NCI-H69 (cell line): ENCODE measurements at places on chromosomes 4 and X.
A peak's percentile ranks its signal among the peaks of the same experiment; 100 is the strongest.

GRCh38 chrX:56385336-56385735 lies 153.2 kb downstream of the KLF8 start:
- DNase-seq, result no peak

DNA sequence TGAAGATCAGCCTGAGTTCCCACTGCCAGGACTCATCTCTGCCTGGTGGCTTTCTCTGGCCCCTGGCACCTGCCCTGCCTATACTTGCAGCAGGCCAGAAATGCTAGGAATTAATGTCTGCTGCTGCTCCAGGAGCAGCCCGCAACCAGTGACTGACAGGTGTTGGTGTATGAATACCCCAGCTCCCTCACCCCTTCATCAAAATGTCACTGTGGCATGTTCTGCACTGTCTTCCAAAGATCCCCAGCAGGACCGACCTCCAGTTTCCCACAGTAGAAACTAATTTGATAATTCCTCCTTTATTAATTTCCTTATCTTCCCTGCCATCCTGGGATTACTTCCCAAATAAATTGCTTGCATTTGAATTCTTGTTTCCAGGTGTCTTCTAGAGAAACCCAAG lies 425.4 kb downstream of the BCOR start:
- DNase-seq, result no peak

GRCh38 chr4:128388352-128388630 lies 100.7 kb upstream of the PGRMC2 start:
- no peak for DNase-seq

DNA sequence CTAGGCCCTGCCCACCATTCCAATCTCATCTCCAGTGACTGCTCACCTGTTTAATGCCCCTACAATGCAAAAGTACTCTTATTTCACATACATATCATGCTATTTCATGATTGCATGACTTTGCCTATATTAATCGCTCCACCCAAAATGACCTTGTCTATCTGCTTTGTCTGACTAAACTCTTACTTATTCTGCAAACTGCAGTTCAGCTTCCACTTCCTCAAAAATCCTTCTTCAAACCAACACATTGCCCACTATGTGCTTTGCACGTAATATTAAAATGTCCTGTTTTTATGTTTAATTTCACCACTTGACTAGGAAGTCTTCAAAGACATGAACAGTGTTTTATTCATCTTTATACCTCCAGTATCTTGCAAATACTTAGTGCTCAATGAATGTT lies 229.6 kb downstream of the OPHN1 start:
- DNase-seq, result no peak

DNA sequence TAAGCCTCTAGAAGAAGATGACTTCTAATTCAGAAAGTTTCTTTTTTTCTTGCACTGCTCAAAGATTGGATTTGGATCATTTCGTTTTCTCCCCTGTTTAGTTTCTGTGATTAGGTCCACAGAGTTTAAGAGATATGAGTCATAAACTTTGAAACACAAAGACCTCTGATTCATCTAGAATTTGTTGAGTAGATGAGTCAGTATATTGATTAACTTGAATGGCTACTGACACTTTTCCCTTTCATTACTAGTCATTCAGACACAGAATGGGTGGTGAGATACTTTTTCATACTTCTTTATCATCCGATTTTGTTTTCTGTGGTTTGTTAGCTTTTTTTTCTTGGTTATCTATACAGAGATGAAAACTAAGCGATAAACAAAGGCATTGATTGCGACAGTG lies 34.1 kb upstream of the AFF2 start:
- DNase-seq, result no peak

DNA sequence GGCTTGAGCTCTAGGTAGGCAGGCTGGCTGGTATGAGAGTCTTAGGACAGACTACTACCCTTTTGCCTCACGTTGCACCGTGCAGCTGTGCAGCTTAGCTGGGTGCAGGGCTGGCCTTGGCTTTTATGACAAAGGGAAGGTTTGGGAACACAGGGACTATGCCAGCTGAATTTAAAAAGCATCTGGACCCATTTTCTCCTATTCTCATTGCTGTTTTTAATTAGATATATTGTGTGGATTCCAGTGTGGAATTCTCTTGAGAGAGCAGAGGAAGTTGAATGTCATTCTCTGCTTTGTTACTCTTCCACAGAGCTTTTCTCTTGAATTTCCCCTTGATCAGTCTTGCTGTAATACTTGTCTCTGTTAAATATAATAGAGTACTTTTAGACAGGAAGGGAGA lies 192.7 kb downstream of the ZNF330 start:
- DNase-seq, result no peak

DNA sequence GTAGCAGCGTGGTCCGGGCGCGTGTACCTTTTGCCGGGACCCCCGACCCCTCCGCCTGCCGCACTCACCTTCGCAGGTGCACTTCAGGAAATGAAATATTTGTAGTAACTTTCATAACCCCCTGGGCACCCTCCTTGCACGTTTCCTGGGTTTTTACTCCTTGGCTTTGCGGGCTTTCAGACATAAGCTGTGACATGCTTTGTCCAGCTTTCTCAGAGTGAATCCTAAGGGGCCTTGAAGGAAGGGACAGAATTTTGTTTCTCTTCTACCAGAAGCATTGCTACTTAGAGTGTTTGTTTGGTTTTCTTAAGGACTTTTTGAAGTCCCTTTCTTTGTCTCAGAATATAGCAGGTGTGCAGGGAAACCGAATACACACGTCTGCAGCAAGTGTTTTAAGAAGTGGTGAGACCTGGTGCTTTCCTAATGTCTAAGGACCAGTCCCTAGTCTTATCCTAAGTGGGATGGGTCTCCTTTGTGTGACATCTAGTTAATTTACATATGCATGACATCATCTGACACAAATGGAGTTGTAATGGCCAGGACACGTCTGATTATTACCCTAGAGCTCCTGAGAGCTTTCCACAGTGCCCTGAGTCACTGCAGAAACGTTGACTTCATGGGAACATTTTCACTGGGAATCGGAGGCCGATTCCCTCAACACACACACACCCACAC lies 1.3 kb downstream of the FAM149A start:
- DNase-seq, result no peak

DNA sequence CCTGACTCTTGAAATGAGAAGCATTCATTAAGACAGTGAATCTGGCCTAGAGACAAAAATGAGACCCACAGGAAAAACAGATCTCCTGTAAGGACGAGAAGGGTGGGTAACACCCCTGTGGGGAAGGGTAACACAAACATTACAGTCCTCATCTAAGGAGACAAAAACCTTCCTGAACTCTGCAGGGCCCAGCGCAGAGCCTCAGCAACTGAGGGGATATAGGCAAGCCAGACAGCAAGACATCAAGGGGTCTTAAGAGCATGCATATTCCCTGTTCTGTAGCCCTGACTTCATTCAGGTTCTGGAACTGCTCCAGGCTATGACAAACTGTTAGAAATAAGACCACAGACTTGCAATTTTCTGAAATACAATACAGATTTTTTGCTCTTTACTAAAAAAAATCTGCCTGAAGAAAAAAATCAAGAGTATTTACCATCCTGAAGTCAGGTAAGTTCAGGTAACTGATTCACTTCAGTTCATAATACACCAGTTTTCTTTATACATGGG lies 15.5 kb downstream of the COX18 start:
- no peak for DNase-seq

DNA sequence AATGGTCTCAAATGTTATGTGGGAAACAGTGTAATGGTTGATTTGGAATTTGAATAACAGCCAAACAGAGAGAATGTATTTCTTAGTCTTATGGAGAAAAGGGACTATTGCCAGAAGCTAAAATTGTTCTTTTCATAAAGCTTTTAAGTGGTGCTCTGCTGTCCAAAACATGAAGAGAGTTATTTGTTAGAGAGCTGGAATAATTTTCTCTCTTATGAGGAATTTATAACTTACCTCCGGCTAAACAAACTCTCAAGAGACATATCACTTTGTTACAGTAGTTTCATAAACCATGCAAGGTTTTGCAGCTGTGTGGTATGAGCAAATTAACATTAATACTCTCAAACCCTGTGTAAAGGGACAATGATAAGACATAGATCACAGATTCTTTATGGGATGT lies 28.6 kb downstream of the SULT1B1 start:
- DNase-seq, result no peak

DNA sequence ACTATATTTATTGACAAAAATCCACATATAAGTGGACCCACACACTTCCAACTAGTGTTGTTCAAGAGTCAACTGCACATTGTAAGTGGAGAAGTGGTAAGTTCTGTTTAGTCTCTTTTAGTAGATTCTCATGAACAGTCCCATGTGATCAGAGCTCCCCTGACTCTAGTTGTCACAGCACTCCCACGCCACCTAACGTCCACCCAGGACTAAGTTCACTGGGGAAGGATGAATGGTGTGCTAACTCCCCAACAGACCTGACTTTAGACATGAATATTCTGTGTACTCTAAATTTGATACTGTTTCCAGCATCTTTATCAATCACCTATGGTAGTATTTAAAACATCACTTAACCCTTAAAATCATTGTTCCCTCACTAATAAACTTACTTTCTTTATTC lies 59.8 kb downstream of the PACRGL start:
- peak; percentile 1 for DNase-seq

DNA sequence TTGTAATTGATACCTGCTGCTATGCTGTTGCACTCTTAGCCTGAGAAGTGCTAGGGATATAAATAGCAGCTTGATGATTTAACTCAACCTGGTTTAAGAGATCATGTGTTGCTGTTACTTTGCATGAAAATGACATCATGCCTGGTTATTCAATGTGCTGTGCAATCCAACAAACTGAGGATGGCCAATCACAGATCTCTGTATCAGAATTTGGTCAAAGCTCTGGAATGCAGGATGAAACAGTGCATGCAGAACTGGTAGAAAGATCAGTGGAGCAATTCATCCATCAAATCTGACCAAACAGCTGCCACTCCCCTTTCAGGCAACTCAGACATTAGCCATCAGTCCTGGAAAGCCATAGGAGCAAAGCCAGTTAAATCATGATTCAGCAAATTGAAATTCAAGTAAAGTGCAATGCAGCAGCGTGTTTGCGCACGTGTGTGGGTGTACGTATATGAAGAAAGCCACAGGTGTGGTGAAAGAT lies 160.3 kb upstream of the RASGEF1B start:
- peak; percentile 60 for DNase-seq

- peak; percentile 39 for DNase-seq
Measured at GRCh38 chr4:142696334-142697122, 149.6 kb downstream of the INPP4B start.

- DNase-seq, result no peak
Measured at GRCh38 chr4:71189471-71189870, 149.3 kb upstream of the SLC4A4 start.

DNA sequence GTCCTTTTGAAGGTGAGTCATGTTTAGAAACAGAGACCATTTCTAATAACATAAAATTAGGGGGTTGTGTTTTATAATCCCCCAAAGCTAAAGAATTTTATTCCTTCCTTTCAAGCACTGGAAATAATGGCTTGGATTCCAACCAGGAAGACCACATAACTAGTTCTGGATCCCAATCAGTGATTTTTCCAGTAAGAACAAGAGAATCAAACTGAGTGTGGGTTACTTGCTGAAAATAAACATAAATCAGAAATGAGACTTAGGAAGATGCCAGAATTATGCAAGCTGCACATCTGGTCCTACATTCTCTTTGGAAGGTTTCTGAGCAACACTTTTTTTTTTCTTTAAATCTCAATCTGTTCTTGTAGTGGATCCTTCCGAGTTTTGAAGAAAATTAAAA lies 76.3 kb downstream of the SOWAHB start:
- no peak for DNase-seq

- no peak for DNase-seq
Measured at GRCh38 chr4:153393397-153393796, 48.9 kb downstream of the MND1 start.

DNA sequence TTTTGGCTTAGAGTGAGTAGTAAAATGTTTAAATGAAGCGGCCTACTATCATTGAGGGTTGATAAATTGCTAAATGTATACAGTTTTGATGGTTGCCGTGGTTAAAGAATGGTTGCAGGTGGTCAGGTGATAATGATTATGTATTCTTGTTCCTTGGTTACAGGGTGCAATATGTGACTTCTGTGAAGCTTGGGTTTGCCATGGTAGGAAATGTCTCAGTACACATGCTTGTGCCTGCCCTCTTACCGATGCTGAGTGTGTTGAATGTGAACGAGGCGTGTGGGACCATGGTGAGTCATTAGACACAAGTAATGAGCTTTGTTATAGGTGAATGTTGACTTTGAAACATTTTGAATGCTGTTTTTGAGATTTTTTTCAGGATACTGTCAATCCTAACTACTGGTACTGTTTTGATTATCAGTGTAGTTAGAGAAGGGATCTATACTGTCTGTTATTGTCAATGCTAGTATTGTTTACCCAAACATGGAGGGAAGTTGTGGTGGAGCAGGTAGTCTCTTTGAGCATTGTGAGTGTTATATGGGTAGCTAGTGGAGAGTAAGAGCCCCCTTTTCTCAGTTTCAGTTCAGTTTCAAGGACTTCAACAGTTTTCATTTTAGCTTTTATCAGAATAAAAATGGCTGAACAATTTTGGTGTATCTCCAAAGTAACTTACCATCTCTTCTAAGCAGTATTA lies 8.9 kb downstream of the ZNF330 start:
- DNase-seq, result no peak
